CD4-positive, alpha-beta T cell treated with Interleukin-6 at 100 ng/mL for 8 hours (primary cell): ENCODE measurements at places on chromosomes 11 and 22.

- DNase-seq = no peak
These were observed 40.9 kb downstream of the TBX1 start for GRCh38 chr22:19801340-19802000.

- DNase-seq = no peak
These were observed 345.1 kb upstream of the C11orf87 start for GRCh38 chr11:109076870-109077269.

GRCh38 chr11:65976216-65977176 lies 15.0 kb downstream of the SART1 start:
- DNase-seq = no peak

GRCh38 chr11:33719587-33719986 lies 16.6 kb downstream of the CD59 start:
- no peak for DNase-seq

GRCh38 chr11:126310200-126310991 lies 6.5 kb downstream of the DCPS start:
- DNase-seq = peak; percentile 49

GRCh38 chr22:23364389-23364788 lies 184.1 kb downstream of the BCR start:
- no peak for DNase-seq
